Stimulated activated CD8-positive, alpha-beta memory T cell treated with anti-CD3 and anti-CD28 coated beads, Interleukin-15, amount 100 ng/mL, for 24 hours (primary cell): ENCODE measurements at places on chromosomes 7 and 10.

- DNase-seq = no peak
Observed at GRCh38 chr10:35541720-35542119, 63.4 kb upstream of the GJD4 start.

GRCh38 chr7:121113288-121113687 lies 124.8 kb downstream of the CPED1 start:
- no peak for DNase-seq

DNA sequence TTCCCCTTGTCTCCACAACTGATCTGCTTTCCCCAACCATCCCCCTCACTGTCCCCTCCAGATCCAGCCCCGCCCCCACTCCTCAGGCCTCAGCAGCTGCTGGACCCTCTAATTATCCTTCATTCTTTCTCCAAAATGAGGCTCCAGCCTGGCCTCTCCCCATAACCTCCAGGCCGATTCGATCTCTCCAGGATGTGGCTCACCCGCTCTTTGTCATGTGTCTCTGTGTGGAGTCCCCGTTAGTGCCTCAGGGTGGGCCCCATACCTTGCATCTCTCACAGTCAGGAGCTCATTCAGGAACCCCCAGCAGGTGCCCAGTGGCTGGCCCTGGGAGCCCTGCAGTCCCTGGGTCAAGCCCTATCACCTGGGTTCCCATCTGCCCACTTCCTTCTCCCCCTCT lies 1.3 kb downstream of the PILRA start:
- DNase-seq = no peak

DNA sequence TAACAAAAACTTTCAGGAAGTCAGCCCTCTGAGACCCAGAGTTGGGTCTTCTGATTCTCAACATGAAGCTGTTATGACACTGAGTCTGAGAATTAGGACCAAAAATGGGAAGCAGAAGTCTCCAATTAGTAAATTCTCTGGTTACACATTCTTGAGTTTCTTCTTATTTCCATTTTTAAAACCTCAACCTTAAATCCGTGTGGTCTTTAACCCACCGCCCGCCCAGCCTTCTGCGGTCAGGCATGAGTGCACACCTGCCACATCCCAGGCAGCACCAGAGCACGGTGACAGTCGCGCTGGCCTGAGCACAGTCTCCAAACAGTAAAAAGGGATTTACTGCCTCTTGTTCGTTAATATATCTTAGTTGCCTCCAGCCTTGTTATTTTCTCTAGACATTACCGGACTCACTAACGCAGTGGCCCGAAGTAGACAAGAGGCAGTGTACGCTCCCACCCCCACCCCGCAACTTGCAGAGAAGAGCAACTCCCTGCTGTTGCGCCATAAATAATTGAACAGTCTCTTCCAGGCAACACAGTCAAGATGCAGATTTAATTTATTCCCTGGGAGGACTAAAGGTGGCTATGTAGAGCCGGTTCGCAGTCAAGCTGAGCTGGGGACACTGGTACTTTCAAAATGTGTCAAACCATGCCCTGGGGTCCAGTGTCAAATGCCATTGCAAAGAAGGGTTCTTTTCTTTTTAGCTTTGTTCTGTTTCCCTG lies 147.0 kb upstream of the CELF2 start:
- DNase-seq = no peak

DNA sequence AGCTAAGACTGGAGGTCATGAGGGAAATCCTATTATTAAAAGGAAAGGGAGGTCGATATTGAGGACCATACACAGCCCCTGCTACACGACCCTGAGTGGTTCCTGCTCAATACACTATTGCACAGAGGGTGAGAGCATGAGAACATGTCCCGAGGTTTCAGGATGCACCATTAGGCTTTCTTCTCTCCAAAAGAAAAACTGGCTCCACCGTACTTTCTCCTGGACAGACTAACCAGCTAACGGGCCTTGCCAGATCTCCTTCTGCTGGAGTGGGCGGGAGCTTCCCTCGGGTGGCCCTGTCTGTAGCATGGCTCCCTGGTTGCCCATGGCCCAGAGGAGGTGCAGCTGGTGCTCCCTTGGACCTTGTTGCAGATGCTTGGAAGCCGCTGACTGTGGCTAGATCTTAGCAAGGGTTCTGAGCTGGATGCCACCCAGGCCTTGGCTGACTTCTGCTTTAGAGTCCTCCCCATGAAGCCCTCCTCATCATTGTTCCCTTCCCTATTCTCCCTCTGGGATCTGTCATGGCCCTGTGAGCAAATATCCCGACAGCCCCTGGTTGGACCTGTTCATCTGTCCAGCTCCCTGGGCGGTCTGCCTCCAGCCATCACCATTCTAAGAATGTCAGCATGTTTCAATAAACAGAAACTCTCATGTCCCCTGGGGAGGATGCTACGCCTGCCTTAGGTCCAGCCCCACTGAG lies 52.9 kb upstream of the SHH start:
- no peak for DNase-seq

- no peak for DNase-seq
Observed at GRCh38 chr10:119651514-119652360, 557 bp downstream of the BAG3 start.

DNA sequence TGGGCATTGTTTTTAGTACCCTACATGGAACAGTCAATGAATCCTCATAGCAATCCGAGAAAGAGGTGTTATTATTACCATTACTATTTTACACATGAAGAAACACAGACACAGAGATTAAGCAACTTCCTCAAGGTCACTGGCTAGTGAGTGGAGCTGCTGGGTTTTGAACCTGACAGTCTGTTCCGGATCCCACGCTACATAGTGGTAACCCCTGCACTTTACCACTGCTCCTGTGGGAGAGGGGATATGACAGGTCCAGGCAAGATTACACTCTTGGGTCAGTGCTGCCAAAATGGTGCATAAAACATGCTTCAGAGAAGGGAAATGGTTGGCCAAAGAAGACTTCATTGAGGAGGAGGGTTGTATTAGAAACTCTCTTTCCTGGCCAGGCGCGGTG lies 185.7 kb downstream of the XPNPEP1 start:
- no peak for DNase-seq

DNA sequence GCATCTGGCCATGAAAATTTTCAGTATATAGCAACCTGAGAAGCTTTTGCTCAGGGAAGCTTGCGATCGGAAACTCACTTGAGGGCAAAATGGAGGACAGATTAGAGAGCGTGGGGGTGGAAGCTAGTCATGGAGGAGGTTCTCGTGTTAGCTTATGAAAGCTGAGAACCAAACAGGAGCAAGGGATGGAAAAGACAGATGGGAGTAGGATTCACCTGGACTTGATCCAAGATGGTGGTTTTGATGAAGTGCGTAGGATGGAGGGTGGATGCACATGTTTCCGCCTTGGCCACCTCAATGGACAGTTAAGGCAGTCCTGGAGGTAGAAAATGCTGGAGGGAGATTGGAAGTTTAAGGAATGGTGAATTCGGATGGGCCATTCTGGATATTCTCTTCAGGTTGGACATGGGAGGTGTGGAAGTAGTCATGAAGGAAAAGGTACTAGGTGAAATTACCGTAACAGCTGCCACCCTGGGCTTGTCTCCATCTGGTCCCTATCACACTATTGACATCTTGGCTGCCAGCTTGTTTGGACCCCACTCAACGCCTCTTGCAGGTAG lies 6.3 kb upstream of the C10orf95 start:
- DNase-seq = no peak

DNA sequence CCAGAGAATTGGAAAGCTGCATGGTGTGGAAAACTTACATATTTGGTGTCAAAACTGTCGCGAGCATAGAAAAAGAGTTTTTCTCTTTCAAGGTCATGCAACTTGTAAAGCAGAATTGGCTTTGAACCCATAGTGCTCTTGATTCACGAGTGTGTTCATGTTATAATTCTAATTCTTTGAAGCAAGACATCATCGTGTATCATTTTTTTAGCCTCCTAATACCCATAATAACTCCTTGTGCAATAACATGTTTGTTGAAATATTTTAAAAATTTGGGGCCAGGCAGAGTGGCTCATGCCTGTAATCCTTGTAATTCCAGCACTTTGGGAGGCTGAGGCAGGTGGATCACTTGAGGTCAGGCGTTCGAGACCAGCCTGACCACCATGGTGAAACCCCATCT lies 4.2 kb downstream of the CCL24 start:
- DNase-seq = no peak

GRCh38 chr10:77635402-77636227 lies 2.0 kb downstream of the KCNMA1 start:
- DNase-seq = no peak

DNA sequence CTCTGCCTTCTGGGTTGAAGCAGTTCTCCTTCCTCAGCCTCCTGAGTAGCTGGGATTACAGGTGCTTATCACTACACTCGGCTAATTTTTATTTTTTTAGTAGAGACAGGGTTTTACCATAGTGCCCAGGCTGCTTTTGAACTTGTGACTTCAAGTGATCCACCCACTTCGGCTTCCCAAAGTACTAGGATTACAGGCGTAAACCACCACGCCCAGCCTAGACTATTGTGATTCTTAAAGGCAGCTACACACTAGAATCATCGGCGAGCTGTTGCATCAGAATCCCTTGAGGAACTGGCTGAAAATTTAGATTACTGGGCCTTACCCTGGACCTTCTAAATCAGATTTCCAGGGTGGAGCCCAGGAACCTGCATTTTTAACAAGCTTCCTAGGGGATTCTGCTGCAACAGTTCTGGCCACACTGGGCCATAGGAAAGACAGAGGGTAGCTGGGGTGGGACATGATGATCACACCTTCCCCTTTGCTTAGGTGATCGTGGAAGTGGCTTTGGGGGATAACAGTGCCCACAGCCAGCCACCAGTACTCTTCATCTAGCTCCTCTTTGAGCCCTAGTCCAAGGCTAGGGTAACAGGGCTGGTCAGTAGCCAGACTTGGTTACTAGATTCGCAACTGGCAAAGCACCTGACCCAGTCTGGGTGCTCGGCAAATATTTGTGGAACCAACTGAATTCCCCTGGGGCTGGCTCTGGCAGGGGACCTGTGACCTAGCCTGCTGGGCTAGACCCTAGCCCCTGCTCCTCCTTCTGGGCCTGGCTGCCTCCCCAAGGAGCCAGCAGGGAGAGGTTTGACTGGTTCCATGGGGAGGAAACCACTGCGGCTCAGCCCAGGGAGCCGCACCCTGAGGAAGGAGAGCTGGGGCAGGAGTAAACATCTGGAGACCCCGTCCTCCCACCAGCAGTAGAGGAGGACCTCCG lies 67.1 kb upstream of the DUSP5 start:
- no peak for DNase-seq

DNA sequence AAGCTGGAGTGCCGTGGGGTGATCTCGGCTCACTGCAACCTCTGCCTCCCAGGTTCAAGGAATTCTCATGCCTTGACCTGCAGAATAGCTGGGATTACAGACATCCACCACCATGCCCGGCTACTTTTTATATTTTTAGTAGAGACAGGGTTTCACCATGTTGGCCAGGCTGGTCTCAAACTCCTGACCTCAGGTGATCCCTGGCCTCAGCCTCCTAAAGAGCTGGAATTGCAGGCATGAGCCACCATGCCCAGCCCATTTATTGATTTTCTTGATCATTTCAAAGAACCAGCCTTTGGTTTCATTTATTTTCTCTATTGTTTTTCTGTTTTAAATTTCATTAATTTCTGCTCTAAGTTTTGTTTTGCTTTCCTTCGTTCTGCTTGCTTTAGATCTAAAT lies 50.3 kb downstream of the GUSB start:
- DNase-seq = no peak

DNA sequence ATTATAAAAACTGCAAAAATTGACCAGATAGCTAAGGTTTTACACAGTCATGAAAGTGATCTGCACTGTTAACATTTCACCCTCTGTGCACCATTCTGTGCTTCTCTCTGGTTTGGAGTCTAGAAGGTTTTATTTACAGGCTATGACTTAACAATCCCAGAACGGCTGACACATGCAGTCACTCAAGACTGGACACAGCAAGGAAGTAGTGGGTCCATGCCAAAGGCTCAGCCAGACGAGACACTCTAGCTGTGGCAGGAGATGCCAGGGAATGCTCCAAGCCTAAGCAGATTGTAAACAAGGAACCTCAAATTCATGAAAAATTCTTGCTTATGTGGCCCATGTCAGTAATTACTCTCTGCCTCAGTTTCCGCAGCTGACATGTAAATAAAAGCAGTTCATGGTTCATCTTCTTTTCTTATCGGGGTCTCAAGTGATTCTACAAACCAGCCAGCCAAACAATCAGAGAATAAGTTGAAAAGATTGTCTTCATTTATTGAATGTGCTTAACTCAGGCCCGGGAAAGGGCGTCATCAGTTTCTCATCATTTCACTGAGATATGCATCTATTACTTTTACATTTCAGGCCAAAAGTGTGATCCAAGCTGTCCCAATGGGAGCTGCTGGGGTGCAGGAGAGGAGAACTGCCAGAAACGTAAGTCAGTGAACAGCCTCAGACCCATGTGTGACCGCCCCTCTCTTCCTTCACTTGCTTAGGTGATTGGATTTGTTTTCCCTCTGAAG lies 132.1 kb downstream of the EGFR start:
- DNase-seq = no peak

DNA sequence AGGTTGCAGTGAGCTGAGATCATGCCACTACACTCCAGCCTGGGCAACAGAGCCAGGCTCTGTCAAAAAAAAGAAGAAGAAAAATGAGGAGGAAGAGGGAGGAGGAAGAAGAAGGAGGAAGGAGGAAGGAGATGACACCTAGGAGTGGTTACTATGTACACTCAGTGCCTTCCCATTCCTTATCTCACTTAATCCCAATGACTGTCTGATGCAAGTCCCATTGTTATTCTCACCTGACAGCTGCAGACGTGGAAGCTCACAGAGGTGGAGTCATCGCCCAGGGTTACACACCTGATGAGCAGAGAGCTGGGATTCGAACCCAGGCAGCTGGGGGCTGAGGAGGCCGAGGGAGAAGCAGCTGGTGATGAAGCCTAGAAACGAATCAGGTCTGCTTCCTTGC lies 258.8 kb downstream of the SNX10 start:
- DNase-seq = no peak

DNA sequence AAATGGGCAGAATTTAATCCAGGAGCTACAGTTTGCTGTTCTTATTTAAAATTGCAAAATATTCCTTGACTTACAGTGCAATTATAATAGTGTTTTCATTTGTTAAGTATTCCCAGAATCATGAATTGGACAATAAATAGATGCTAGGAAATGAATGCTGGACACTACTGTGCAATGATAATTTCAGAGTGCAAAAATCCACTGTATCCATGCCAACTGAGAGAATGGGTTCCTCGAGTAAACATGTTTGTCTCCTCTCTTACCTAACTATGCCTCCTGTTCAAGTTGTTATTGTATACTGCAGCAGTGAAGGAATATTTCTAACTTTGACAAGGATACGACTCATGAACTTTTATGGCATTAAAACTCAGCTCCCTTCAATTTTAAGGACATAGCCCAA lies 1396.3 kb downstream of the GATA3 start:
- no peak for DNase-seq

DNA sequence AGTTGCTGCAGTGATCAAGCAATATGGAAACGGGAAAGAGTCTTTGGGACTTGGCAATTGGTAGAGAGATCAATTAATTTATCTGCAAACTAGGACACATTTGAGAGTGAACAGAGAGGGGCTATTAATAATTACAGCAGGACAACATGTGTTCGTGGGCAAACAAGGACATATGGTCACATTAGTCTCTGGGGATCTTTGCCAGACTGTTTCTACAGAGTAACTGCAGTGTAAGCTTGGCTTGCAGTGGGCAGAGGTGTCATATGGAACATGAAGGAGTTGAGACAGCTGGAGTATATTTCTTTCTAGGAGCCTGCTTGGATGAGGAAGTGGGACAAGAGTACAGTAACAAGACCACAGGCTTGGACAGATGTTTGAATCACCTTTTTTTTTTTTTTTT lies 232.1 kb upstream of the LYZL1 start:
- no peak for DNase-seq

GRCh38 chr7:7948232-7948631 lies 20.4 kb upstream of the GLCCI1 start:
- no peak for DNase-seq
